Chondrocyte (in vitro differentiated cells): ENCODE measurements at places on chromosomes 2 and 18.

- DNase-seq = no peak
Measured at GRCh38 chr18:13217466-13217961, 1.0 kb upstream of the LDLRAD4 start.

DNA sequence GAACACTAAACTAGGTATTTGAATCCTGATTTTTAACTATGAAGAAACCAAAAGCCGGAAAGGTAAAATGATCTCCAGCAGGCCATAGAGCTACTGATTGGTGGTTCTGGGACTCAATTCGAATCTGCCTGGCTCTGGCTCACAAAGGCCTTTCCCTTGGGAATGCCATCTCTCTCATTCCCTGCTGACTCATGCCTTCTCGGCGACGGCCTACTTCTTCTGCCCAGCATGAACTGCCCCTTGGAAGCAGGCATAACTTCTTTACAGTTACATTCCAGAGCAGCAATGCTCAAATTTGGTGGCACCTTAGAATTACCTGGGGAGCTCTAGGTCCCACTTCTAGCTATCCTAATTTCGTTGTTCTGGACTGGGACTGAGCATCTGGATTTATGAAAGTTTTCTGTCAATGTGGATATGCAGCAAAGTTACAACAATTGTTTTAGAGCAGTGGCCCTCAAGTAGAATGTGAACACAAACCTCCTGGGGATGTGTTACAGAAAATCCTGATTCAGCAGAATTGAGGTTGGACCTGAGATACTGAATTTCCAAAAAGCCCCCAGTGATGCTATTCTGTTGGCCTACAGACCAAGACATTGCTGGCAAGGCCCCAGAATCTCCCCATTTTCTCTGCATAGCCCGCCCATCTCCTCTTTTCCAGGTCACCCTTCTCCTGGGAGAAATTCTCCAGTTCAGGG, 261.1 kb downstream of the CNTNAP5 start:
- no peak for DNase-seq

DNA sequence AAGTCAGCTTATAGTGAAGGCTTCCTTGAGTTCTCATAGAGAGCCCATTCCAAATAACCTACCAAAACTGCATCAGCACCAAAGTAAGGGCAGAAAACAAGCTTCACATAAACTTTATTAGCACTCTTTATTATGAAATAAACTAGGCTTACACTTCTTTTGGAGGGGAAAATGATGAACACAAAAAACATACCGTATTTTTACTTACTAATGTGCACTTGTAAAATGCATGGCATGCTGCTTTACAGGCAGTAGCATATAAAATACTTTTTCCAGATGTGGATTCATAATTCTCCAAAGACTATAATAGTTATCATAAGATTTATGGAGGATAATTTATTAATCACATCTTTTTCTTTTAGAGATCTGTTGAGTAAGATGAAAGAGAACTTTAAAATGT, 133.9 kb downstream of the OSR1 start:
- no peak for DNase-seq

- DNase-seq = no peak
Measured at GRCh38 chr2:215613888-215614287, 178.0 kb upstream of the FN1 start.

GRCh38 chr2:5975401-5975800, 283.2 kb downstream of the SOX11 start:
- no peak for DNase-seq

- DNase-seq = no peak
Measured at GRCh38 chr2:3857576-3857975, 154.2 kb downstream of the DCDC2C start.

DNA sequence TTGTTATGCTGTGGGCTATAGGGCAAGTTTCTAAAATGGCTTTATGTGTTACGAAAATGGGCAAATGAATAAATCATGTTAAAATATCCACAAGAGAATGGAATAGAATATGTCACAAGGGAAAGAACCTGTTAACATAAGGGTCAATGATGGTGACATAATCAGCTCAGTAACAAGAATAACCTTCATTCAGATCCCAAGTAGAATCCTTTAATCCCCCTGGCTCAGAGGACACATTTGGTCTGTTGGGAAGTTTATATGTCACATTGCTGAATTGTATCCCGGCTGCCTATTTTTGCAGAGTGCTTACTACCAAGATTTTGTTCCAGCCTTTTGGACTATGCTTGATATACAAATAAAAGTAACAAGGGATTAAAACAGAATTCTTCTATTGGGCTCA, 13.1 kb upstream of the LGALSL start:
- no peak for DNase-seq
